ENCODE measurements at places on chromosomes 12 and 14.

DNA sequence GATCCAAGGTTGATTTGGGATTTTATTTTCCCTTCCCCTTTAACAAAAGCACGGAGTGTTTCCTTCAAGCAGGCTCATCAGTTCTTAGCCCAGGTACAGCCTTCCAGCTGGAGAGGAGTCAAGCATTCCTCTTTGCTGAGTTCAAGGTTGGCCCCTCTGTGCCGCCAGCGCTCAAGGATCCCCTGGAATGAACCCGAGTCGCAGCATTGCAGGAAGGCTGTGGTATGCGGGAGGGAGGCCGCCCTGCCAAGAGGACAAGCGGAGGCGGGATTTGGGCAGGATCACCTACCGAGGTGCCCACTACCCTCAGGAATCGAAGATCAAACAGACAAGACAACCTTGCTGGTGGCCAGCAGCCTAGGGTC is 53.9 kb upstream of the NCOR2 start:
- no peak for DNase-seq

DNA sequence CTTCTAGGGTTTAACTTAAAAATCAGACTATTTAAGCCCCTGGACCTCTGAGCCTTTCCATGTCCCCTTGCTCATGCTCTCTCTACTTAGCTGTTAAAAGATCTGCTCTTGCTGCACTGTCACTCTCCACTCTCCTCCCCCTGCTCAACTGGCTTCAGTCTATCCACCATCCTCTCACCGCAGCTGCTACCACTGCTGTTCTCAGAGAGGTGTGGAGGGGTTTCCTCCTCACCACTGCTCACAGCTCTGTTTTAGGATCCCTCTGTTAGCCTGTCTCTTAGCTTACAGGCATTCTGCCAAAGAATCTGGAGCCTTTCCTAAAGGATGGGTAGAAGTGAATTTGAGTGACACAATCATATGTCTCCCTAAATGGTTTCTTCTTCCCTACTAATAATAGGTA is 43.7 kb upstream of the ATP2B1 start:
- DNase-seq, result no peak

GRCh38 chr12:106170285-106170684 is 31.5 kb upstream of the NUAK1 start:
- DNase-seq, result no peak

GRCh38 chr12:121990692-121991603 is 30.7 kb upstream of the BCL7A start:
- no peak for DNase-seq
